ENCODE measurements at places on chromosomes 4 and X. TPM values are rescaled to one million over a fixed set of nuclear protein-coding genes. Genes with fewer than 3 reads are reported as not detected.

TMPRSS11A gene
- not detected for total RNA-seq

PFKFB1 gene
- total RNA-seq: 13.9 TPM

DTHD1 gene
- total RNA-seq: 0.84 TPM

PRAF2 gene
- total RNA-seq: 14.6 TPM

CFAP299 gene
- not detected for total RNA-seq

ARHGAP10 gene
- 56.4 TPM for total RNA-seq

DCAF12L1 gene
- not detected for total RNA-seq

CXCL11 gene
- total RNA-seq: 1.3 TPM

PAGE2 gene
- total RNA-seq: not detected

ARR3 gene
- total RNA-seq: not detected

GPRASP1 gene
- total RNA-seq: 6.2 TPM

PDLIM3 gene
- total RNA-seq: 140 TPM

RASGEF1B gene
- 54.8 TPM for total RNA-seq

AWAT2 gene
- not detected for total RNA-seq

CXCL1 gene
- total RNA-seq: 114 TPM

DNA sequence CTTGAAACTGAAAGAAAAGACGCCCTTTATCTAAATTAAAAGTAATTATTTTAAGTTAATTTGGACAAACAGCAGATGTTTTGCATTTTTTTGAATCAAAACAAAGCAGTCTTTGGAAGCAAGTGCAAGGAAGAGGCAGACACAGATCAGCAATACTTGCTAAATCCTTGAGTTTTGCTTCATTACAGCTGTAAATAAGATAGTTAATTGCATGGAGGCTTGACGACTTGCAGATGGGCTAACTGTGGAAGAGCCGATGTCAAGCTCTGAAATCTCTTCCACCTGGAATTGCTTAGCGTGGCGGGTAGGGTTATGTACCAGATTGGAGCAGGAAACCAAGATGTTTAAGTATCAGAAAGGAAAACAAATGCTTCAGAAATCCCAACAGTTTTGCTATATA lies 148.8 kb downstream of the POLA1 start:
- DNase-seq: no peak

DNA sequence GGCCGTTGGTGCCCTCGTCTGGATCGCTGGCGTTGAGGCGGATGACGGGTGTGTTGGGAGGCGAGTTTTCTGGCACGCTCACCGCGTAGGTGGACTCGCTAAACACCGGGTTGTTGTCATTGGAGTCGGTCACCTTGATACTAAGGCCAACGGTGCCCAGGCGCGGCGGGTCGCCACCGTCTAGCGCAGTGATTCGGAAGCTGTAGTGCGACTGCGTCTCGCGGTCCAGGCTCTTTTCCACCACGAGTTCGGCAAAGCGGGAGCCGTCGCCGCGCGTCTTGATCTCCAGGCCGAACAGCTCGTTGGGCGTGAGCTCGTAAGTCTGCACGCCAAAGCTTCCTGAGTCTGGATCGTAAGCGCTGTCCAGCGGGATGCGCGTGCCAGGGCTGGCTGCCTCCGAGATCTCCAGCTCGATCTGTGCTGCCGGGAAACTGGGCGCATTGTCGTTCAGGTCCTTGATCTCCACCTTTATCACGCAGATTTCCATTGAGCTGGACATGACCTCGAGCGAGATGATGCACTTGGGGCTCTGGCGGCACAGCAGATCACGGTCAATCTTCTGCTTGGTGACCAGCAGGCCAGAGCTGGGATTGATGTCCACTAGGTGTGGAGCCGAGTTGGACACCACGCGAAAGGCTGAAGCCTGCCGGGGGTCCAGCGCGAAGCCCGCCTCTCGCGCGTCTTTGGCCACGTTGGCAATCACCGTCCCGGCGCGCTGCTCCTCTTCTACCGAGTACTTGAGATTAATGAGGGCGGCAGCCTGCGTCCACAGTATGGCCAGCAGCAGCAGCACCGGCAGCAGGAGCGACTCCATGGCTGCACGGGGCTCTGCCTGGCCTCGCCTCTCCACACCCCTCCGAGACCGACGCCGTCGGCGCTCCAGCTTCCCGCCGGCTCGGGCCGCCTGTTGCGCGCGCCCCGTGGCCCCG lies 2.0 kb downstream of the PCDH19 start:
- no peak for DNase-seq

GRCh38 chrX:2967998-2968909 lies 38.1 kb upstream of the ARSH start:
- DNase-seq: no peak

GRCh38 chr4:102687982-102688433 lies 72.8 kb downstream of the MANBA start:
- DNase-seq: no peak

DNA sequence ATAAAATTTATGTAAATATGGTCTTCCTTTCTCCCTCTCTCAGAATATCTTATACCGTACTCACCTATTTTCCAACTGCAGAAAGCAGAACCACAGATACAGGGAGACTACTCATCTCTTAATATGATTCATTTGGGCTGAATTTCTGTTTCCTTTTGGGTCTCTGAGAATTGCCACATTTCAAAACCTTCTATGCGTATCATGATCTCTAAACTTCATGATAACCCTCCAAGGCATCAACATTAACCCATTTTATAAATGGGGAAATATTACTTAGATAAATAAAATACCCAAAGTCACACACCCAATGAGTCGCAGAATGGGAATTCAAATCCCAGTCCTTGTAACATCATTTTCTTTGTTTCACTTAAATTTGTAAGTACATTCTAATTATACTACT lies 16.6 kb upstream of the PRDM8 start:
- no peak for DNase-seq

DNA sequence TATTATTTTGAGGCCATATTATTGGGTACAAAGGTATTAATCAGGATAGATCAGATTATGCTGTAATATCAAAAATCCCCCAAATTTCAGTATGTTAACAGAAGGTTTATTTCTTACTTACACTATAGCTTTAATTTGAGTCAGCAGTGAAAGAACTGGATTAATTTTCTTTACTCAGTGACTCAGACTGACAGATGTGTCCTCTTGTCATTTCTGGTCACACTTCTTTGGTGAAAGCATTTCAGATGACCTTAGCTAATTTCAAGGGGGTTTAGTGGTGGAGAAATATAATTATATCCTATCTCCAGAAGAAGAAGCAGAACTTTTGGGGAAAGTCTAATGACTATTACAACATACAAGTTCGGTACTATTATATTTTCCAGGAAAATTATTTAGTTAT lies 12.4 kb downstream of the DDIT4L start:
- no peak for DNase-seq

GRCh38 chrX:148940411-148940996 lies 440.1 kb downstream of the AFF2 start:
- no peak for DNase-seq

GRCh38 chr4:186298031-186298647 lies 32.1 kb downstream of the F11 start:
- no peak for DNase-seq

- DNase-seq: no peak
Measured at GRCh38 chr4:183449193-183449882, 4.9 kb downstream of the CDKN2AIP start.

- DNase-seq: no peak
Measured at GRCh38 chr4:15164571-15164970, 162.3 kb downstream of the CPEB2 start.

DNA sequence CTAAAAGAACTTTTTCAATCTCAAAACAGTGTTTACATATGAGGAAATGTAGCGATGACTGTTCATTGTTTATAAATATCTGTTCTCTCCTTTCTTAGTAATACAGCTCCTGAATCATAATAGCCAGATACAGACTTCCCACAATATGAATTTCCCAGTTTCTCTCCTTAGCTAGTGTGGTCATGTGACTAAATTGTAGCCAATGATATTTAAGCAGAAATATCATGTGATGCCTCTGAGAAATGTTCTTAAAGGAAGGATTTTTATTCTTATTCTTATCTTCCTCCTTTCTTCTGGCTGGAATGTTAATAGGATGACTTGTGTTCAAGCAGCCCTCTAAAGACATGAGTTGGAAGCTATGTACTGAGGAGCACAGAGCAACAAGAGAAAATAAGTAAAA lies 383.7 kb upstream of the ATOH1 start:
- DNase-seq: no peak

DNA sequence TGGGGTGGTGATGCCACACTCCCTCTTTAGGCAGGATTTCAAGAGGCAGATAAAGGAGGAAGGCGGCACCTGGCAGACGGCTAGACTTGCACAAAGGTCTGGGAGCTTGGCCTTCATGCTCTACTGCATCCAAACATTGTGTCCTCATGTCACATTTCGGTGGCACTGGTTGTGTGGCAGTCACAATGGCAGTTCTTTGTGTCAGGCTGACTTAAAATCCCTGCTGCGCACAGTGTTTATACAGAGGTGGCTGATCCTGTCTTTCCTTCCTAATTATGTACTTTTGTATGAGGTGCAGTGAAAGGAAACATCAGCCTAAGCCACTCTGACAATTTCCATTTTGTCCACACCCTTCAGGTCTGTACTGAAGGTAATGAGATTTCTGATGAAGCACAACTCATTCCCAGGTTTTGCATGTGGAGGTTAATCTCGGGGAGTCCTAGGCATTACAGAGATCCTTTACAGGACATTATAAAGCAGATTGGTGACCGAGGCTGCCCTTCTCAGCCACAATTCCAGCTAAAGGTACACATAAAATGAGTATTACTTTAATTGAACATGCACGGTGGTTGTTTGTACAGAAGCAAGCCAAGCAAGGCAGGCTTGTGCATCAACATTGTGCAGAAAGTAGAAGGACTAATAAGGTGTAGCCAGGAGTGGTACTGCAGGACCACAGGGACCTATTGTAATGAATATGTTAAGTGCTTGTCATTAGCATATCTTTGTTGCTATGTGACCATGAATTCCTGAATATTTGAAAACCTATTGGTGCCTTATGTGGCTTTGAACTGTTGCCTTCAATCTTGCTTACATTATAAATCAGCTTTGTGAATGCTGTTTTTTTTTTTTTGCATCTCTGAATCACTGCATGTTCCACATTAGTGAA lies 147.6 kb downstream of the STK32B start:
- DNase-seq: no peak

GRCh38 chrX:119101168-119101567 lies 26.4 kb downstream of the KIAA1210 start:
- no peak for DNase-seq

GRCh38 chr4:155572106-155572703 lies 94.4 kb upstream of the GUCY1A1 start:
- no peak for DNase-seq

GRCh38 chrX:68631336-68631735 lies 16.1 kb upstream of the STARD8 start:
- DNase-seq: no peak

DNA sequence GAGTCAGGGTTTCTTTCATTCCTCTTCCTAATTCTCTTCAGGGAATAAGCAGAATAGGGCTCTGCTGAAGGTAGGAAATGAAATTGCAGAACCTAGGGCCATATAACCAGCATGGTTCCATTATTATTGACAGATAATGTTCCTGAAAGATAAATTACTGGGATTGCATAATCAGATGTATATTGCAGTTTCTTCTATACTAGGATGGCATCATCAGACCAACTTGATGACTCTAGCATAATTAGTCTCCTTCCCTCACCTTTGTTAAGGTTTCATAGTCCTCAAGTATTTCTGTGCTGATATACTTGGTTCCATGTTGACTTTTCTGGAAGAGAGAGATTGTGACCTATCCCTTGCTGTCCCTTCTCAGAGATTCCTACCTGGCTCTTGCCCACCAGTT lies 492.3 kb upstream of the LCORL start:
- no peak for DNase-seq

- no peak for DNase-seq
Measured at GRCh38 chr4:16289897-16290554, 63.8 kb upstream of the TAPT1 start.

- no peak for DNase-seq
Measured at GRCh38 chr4:47031751-47032404, 511 bp downstream of the GABRB1 start.

DNA sequence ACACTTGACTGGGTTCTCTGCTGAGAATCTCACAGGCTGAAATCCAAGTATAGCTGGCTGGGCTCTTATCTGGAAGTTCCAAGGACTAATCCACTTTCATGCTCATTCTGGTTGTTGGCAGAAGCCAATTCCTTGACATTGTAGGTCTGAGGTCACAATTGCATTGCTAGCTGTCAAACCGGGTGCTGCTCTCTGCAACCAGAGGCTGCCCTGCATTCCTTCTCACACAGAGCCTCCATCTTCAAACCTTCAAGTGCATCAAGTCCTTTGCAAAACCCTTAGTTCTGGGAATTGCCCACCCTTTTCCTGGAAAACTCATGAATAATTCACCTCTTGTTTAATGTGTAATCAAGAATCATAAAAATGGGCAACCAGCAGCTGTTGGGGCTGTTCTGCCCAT lies 404.2 kb downstream of the KCNIP4 start:
- no peak for DNase-seq

GRCh38 chr4:42296196-42296595 lies 101.1 kb upstream of the SHISA3 start:
- no peak for DNase-seq

DNA sequence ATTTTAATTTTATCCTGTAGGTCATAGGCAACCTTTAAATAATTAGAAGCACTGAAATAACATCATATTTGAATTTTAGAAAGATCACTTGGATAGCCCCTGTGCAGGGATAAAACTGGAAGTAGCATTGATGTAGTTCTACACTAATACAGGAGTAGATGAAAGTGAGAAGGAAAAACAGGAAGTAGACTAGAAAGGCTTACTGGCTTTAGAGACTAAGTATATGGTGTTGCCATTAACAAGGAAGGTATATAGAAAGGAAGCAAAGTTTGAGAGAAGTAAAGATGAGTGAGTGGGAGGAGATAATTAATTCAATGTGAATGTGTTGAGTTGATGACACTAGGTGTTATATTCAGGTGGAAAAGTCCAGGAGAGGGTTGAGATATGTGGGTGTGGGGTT lies 73.1 kb upstream of the EPGN start:
- no peak for DNase-seq

DNA sequence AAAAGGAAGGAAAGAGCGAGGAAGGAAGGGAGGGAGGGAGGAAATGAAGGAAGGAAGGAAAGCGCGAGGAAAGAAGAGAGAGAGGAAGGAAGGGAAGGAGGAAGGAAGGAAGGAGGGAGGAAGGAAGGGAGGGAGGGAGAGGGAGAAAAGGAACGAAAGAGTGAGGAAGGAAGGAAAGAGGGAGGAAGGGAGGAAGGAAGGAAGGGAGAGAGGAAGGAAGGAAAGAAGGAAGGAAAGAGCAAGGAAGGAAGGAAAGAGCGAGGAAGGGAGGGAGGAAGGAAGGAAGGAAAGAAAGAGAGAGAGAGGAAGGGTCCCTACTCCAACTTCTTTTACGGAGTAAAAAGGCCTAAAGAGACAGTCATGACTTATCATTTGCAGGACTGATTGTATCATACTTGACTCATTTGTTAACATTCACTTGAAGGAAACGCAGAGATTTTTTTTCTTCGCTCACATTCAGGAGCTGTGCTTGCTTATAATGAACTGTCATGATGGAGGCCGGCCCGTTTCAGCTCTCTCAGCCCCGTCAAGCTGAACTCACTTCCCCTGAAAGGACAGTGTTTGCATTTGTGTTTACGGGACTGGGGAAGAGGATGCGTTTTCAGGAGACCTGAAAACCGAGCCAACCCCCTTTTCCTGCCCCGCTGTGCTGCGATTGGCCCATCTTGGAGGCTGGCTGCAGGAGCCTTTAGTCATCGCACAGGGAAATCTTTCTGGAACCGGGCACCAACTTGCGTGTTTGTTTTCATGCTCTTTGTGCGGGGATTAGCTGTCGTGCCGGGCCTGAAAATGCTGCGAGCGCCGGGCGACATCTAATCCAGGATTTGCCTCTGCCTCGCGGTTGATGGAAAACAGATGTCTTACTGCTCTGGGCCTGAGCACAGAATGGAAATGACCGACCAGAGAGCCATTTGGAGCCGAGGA lies 17.8 kb downstream of the TRIM2 start:
- peak; percentile 37 for DNase-seq

GRCh38 chr4:147840838-147841738 lies 109.2 kb downstream of the ARHGAP10 start:
- no peak for DNase-seq
